ENCODE measurements at places on chromosomes 7 and 10.

DNA sequence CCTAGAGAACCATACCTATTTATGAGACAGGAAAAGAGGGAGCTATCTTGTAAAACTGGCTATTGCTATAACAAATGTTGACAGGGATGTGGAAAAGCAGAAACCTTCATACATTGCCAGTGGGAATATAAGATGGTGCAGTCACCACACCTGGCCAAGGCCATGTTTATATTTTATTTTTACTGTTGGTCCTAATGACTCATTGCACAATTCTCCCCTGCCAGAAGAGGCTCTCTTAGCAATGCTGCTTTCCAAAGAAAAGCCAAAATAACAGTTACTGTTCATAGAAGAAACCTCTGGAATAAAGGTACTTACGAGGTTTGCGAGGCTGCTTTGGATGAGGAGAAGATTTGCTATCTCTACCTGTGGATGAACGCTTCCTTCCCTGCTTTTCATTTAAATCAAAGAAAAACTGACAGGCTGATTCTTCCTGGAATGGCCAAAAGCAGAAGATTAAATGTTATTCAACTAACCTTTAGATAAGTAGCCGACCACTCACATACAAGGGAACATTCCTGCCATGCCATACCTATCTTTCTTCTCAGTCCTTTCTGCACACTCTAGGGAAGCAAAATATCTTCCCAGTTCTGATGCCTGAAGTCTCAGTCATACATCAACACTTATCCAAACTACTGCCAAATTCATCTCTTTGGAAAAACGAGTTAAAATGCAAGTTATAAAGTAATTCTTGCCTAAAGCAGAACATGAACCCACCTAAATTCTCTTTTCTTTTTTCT lies 16.3 kb upstream of the CHUK start:
- no peak for DNase-seq

- DNase-seq = no peak
These were observed 107.2 kb downstream of the SPDYE5 start for GRCh38 chr7:75599244-75599781.

GRCh38 chr7:99737726-99738125 lies 2.7 kb upstream of the CYP3A7 start:
- no peak for DNase-seq

DNA sequence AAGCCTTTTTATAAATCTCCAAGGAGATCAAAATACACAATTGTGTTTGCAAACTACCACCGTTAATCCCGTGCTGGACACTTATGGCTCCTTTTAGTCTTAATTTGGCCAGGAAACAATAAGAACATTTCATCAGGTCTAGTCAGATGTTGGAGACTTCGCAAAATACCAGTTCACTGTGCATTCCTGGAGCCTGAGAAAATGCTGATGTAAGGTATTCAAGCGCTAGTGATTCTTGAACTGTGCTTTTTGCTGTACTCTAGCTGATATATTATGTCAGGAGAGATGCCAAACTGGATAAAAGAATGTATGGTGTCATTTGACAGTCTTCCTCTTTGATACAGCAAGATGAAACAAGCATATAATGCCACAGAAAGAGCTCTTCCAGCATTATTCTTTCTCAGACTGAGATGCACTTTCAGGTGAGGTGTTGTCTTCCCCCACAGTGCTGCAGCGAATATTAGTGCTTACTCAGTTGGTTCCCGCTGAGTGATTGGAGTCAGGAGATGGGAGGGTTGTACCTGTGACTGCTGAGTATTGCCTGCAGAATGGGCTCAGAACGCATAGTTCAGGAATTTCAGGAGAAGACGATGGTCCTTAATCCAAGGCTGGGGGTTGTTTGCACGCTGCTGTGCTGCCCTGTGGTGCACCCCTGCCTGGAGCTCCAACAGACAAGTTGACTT lies 59.2 kb downstream of the OGDH start:
- DNase-seq = no peak

DNA sequence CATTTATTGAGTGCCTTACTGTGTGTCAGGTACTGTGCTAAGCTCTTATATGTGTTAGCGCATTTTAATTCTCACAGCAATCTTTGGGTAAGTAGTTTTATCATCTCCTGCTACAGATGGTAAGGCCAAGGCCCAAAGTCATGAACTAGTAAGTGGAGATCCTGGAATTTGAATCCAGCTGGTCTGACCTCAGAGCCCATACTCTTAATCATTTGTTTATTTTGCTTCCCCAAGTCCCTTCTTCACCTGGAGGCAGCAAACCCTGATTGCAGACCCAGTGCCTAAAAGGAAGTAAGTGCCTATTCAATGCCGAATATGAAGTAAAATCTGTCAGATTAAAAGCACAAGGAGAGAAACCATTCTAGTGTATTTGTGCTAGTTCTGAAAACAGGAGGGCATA lies 182.9 kb upstream of the TCF7L2 start:
- DNase-seq = no peak

- no peak for DNase-seq
These were observed 628.5 kb upstream of the CELF2 start for GRCh38 chr10:10389182-10389581.

- no peak for DNase-seq
These were observed 264.0 kb downstream of the ARL4A start for GRCh38 chr7:12951397-12951801.

DNA sequence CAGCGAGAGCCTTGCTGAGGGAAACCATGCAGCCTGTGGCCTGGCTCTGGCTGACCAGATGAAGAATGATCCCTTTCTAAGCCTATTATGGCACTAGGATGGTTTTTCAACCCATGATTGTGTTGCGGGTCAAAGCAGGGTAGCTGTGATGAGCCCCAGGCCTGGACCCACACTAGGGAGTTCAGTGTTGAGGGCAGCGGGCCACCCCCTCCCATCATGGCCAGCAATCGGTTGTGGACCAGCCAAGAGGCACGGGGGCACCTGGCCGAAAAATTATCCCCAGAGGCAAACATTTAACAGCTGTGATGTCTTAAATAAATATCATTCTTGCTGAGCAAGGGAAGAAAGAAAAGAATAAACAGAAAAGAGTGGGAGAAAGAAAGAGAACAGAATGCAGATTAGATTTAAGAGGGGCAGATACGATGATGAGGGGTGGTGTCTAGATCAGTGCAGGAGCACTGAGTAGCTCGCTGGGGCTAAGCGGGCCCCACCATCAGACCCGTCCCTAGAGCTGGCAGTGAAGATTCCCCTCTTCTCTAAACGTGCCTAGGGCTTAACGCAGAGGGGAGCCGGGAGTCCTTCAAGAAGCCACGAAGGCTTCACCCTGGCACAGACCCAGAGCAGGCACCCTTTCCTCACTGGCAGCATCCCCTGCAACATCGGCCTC lies 82.7 kb downstream of the SLC37A3 start:
- no peak for DNase-seq

- no peak for DNase-seq
These were observed 5.6 kb downstream of the CCSER2 start for GRCh38 chr10:84333864-84334451.

DNA sequence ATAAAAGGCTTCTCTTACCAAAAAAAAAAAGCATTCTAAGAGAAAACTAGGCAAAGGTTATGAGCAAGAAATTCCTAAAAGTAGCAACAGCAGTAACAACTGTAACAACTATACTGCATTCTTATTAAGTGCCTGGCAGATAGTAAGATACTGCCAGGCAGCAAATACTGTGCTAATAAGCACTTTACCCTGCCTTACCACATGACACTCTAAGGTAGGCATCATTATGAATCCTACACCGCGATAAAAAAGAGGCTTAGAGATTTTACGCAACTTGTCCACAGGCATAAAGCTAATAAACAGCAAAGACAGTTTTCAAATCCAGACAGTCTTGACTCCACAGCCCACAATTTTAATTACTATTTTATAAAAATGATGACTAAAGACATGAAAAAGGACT lies 83.2 kb downstream of the USP6NL start:
- no peak for DNase-seq

GRCh38 chr7:40810274-40810673 lies 675.5 kb downstream of the SUGCT start:
- no peak for DNase-seq

DNA sequence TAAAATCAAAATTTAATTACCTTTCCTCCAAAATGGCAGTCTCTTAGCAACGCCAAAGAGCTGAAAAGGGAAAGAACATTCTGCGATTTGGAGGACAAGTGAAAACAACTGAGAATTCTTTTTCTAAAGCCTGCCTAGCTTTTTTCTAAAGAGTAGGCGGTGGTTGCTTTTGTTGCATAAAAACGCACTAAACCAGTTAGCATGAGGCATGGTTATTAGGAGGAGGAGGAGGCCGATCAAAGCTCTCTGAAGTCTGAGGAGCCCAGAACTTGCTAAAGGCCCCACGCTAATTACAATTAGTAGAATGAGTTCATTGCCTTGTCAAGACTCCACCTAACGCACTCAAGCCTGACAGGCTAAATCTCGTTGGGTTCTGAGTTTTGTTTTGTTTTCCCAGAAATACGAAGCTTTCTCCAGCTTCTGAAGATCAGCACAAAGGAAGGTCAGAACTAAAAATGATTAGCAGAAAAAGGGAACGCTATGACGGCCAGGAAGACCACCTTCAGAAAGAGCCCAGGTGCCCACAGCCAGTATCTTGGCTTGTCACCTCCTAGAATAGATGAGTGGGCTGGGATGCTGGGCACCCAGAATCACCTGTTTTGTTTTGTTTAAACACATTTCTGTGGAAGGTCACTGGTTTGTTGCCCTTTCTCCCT lies 72.0 kb downstream of the FGFR2 start:
- DNase-seq = no peak

GRCh38 chr10:6179078-6179477 lies 23.7 kb upstream of the PFKFB3 start:
- DNase-seq = no peak

GRCh38 chr7:44673771-44674170 lies 67.3 kb downstream of the OGDH start:
- DNase-seq = no peak

DNA sequence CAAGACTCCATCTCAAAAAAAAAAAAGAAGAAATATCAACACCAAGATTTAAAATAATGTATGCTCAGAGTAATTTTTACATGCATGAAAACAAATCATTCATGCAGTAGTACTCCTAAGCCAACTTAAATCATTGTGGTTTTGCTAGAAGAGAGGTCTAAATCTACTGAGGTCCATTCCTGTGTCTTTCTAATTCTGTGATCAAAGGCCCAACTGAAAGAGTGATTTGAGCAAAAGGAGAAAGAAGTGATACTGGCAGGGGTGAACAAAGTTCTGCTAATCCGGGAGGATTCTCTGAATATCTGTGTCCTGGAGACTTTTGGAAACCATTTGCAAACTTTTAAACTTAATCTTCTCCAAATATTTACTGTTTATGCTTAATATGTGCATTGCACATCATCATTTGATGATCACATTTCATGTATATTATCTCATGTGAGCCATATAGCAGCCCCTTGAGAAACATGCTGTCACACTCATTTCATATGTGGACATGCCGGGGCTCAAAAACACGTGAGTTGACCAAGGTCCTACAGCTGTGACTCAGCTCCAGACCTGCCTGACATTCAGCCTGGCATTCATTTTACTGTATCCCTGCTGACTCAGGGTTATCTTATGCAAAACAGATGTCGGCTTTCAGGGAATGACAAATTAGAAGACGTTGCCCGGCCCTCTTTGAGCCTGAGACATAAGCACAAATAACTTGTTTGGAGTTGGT lies 76.4 kb downstream of the FAM107B start:
- no peak for DNase-seq

DNA sequence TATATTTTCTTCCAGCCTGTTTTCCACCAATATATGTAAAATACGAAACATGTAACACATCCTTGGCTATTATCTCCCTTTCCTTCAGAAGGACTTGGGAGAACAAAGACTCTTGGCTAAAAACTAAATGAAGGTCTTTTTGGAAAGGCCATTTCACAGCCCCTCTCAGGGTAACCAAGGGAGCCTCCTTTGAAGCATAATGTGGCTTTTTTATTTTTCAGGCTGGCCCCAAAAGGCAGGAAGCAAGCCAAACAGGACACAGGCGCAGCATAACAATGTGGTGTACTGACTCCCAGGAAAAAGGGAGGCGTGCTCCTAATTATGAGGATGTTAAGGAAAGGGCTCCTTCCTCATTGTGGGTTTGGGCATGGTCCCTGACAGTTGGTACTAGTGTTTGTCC lies 30.3 kb upstream of the CCSER2 start:
- no peak for DNase-seq

DNA sequence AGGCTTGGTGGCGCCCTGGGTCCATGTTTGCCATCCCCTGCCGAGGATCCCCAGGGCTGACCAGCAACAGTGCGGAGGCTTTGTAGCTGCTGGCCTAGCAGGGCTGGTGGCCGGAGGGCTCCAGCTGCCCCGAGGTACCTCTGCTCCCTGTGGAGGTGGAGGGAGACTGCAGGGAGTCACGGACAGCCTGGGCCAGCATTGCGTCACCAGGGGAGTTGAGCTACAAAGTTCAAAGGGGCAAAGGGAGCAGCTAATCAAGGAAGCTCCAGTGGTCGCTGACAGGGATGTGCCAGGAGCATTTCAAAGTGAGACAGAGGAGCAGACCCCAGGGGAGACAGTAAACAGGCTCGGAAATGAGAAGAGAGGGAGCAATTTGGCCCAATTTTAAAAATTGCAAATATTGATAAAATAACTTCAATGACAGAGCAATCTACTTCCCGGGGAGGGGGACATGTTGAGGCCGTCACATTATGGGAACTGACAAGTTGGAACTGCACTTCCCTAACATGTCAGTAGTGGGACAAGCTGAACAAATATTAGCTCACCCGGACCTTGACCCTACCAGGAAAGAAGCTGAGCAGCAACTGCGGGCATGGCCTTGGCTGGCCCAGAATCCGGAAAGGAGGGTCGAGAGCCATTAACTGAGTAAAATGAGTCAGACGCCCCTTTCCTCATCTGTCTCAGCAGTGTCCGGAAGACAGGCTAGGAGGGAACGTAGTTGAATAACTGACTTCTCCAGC lies 39.4 kb downstream of the BTBD16 start:
- peak; percentile 68 for DNase-seq

DNA sequence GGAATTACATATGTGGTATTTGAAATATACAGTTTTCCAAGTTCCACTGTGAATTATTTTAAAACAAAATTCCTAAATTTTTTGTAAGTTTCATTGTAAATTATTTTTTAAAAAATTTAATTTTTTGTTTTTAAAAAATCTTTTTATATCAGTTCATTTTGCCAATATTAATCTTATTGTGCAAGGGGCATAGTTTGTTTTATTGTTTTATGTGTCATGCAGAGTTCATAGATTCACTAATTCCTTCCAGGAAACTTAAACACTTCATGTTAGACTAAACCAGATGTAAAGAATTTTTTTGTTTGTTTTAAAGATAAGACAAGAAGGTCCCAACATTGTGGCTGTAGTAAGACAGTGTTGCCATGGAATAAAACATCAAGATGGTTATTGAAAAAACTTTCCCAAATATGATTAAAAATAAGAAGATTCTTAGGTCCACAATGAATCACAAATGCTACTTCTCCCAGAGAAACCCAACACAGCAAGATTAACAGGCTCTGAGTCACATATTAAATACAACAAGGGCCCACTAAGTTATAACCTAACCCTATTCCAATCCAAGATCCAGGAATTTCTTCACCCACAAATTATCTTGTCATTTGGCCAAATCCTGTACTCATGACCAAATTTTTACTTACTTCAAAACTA lies 464.7 kb upstream of the IGFBP3 start:
- DNase-seq = no peak

- no peak for DNase-seq
These were observed 366.3 kb downstream of the ABCA13 start for GRCh38 chr7:48537561-48537960.

All from ureter (tissue), 1 donor.